ENCODE measurements at places on chromosomes 2 and 18.

- no peak for DNase-seq
Measured at GRCh38 chr2:120978359-120979050, 242.8 kb downstream of the GLI2 start.

- DNase-seq, result no peak
Measured at GRCh38 chr18:6876641-6877041, 147.1 kb downstream of the ARHGAP28 start.

DNA sequence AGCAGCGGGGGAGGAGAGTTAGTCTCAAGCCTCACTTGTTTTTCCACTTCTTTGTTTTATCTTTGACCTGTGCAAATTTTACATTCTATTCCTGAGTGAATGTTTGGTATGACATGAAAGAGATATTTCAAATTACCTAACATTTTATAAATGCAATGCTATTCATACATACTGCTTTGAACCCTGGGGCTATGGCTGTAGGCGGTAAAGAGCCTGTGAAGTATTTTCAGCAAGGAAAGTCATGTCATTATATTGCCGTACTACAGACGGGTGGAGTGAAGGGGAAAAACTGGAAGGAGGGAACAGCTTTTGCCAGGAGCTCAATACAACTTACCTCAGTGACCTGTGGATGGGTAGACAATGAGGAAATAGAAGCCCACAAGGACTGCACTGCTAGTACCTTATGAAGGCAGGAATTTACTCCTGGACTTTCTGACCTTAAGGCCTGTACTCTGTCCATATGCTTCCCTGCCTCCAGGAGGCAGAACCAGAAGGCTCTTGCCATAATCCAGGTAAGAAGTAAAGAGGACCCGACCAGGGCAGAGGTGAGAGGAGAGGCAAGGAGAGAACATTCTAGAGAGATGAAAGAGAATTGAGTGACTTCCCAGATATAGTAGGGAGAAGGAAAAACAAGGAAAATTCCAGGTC lies 28.4 kb upstream of the TET3 start:
- DNase-seq, result no peak

DNA sequence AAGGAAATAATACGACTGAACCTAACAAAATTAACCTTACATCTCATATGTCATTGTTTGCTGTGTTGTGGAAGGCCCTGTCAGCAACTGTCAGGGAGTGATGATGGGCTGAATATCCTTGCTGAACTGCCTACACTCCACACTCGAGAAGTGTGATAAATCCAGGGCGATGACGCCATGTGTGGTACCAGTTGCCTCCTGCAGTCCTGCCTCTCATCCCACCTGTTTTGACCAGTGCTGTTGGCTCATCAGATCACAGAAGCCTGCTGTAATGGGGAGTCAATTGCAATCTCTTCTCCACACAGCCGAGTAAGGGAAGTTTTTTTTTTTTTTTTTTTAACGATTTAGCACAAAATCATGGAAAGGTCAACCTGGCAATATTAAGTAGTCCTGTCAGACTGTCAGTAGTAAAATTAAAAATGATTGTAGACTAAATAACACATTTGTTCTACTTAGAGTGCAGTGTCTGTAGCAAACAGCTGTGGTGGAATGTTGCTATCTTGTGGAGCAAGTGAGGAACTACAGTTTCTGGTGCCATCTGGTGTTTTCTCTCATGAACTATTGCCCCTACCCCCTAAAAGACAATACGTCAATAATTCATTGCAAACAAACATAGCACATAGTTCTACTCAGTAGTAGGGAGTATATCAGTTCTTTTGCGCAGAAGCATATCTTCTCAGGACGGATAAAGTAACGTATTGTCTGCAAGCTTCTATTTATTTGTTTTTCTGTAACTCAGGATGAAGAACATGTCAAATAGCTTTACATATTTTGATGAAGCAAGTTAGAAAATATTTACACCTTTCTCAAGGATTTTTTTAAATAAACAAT lies 347.6 kb downstream of the CTNNA2 start:
- no peak for DNase-seq
